Right renal pelvis (tissue), 4 donors: ENCODE measurements at places on chromosomes 7 and 10.

DNA sequence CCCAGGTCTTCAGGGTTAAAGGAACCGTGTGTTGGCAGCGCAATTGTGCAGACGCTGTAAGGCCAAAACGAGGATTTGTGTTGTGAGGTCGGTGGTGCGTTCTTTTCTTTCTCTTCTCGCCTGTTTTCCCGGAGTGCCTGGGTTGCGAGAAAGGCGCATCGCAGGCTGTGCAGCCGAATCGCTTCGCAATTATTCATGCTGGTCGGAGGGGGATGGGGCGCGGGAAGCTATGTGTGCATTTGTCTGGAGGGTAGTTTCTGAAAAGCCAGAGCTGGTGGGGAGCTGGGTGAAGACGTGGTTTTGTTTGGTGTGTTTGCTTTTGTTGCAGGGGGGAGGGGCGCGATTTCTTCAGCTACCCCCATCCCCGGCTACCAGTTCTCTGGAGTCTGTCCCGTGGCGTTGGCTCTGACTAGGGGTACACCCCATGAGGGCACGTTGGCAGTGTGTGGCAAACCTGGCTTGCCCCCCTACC is 2.1 kb downstream of the MXI1 start:
- DNase-seq = no peak

GRCh38 chr7:38424750-38425463 is 151.5 kb upstream of the TARP start:
- DNase-seq = no peak

DNA sequence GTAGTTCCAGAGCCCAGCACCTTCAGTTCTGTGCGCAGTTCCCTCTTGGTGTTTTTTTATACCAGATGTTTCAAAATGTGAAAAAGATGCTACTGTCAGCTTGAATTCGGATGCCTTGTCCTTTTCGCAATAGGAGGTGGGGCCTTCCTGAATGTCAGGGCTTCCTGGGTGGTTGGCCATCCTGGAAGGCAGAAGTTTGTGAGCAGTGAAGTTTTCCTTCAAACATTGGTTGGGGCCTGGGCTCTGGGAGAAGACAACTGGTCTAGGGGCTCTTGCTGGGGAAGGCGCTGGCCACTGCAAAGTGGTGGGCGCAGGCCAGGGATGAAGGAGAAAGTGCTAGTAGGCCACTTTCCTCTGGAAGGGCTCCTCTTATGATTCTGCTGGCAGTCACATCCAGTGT is 56.8 kb upstream of the JAZF1 start:
- no peak for DNase-seq

GRCh38 chr7:85237721-85238120 is 50.9 kb upstream of the SEMA3D start:
- DNase-seq = no peak

- DNase-seq = no peak
Observed at GRCh38 chr10:28089467-28089866, 90.6 kb upstream of the ODAD2 start.

DNA sequence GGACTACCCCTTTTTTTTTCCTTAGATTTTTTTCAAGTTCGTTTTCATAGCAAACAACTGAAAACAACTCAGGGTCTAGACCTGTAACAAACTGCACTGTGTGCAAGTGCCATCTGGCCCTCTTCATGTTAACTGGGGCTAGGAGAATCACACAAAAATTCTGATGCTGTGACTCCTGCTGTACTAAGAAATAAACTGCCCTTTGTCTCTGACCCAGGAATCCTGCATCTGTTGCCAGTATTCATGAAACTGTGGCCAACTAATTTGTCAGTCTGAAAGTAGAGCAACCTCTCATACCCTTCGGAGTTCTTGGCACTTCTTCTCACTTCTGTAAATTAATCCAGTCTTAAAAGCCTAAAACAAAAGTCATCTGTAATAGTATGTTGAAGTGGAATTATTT is 218.4 kb upstream of the PCDH15 start:
- DNase-seq = no peak

DNA sequence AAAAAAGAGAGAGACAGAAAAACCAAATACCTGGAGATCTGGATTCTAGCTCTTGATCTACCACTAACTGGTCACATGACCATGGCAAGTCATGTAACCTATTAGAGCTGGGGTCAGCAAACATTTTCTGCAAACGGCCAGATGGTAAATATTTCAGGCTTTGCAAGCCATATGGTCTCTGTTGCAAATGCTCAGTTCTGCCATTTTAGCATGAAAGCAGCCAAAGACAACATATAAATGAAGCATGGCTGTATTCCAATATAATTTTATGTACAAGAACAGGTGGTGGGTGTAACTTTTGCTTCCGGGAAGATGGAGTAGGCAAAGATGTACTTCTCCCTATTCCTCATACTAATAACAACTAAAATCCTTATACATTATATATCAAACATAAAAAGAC is 6.7 kb downstream of the FRA10AC1 start:
- no peak for DNase-seq

GRCh38 chr7:53744403-53744760 is 708.9 kb downstream of the POM121L12 start:
- no peak for DNase-seq

DNA sequence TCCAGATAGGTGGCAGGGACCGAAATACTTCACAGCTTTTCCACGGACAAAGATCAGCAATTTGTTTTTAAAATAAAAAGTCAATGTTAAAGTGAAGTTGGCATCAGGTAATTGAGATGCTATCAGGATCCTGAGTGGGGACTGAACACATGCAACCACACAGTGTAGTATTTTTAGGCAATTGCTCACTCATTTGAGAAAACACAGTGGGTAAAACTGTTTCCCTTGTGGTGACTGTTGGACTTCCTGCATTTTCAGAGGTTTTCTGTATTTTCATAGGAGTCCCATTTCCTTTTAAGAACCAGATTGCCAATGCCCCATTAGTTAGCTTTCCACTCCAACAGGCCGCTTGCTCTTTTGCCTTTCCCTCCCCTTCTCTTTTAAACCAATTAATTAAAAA is 159.5 kb upstream of the ZNF32 start:
- DNase-seq = no peak

- DNase-seq = no peak
Observed at GRCh38 chr7:3243256-3243655, 57.8 kb upstream of the SDK1 start.

DNA sequence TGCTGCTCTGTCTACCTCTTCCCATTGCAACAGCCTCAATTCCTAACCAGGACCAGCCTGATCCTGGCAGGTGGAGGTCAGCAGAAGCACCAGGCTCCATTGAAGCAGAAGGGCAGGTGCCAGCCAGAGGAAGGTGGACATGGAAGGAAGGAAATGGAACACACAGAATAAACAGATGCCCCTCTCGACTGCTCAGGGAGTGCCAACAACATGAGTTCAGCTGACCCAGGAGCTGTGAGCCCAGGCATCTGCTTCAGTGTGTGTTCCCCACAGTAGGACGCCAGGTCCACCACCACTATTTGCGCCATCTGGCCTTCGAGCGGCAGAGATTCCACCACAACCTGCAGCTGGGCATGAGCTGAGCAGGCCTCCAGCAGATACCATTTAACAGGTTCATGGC is 56.7 kb downstream of the GPAM start:
- no peak for DNase-seq

GRCh38 chr10:122421054-122421625 is 33.3 kb upstream of the ARMS2 start:
- DNase-seq = no peak

GRCh38 chr10:50544095-50544856 is 79.5 kb downstream of the SGMS1 start:
- no peak for DNase-seq

DNA sequence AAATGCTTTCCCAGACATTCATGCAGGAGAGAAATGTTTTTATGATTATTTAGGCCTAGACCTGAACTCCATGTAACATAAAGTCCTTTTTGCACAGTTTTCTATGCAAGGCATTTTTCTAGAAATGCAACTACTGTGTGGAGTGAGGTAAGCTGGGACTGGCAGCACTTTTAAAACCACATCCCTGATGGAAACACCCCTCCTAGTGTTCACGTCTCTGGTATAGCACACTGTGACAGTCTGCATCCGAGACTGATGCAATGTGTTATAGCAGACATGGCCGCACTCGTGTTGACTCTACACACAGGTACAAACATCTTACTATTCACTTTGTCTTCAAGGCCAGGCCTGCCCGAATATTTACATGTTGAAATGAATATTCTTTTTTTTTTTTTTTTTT is 19.3 kb upstream of the ERCC6 start:
- no peak for DNase-seq

GRCh38 chr7:74479066-74479781 is 25.5 kb downstream of the GTF2IRD1 start:
- DNase-seq = no peak

DNA sequence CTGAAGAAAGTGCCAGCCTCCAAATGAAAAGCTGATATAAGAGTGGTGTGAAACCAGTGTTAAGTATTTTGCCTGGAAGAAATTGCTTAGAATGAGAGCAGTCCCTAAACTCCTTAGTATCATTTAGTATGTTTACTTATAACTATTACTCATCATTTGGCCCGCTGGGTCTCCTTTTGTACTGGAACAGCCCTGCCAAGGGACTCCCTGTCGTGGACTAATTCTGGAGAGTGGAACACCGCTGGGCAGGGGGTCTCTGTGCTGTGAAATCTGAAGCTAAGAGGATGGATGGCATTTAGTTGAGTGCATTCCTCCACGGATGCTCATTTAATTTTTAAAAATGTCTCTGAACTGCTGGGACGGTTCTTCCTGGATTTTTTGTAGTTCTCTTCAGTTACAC is 889.9 kb upstream of the C7orf33 start:
- DNase-seq = no peak
